Activated CD8-positive, alpha-beta memory T cell treated with anti-CD3 and anti-CD28 coated beads for 4 hours (primary cell): ENCODE measurements at places on chromosomes 11 and 22.

DNA sequence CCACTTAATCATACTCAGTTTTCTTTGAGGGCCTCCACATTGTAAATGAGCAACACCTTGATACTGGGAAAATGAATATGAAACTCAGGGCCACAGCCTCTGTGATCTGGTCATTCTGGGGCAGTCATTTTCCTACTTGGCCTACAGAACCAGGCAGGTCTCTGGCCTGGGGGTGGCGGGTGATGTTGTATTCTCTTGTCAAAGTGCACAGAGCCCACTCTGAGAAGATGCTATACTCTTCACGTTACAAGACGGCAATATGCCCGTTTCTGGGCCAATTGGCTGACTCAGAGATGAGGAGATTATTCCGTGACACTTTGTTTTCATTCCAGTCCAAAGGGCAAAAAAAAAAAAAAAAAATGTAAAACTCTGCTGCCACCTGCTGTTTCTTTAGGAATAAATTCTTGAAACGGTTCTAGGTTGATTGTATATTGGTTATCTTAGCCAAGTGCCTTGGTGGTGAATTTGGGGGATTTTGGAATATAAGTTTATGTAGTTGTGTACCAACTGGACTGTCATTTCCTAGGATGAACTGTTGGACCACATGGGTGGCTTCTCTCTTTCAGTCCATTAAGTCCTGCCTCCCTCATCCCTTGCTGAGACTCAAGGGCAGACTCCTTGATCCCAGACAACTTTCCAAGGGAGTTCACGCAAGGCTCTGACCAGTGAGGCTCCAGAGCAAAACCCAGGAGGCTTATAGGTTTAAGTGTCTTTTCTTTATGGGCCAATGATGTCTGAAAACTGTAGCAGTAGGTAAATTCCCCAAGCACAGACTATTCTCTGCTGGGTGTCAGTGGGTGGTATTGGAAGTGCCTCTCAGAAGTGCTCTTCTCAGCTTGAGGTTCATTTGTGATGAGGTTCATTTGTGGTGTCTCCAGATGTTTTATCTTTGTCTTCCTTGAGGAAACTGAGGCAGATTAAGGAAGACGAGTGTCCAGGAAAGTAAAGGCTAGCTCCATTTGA is 18.2 kb downstream of the ADM start:
- DNase-seq: no peak

GRCh38 chr11:47171856-47172255 is 4.8 kb downstream of the ARFGAP2 start:
- DNase-seq: no peak

- DNase-seq: no peak
Measured at GRCh38 chr11:70713988-70714665, 315.8 kb downstream of the CTTN start.

- DNase-seq: no peak
Measured at GRCh38 chr22:40250608-40251007, 72.9 kb downstream of the TNRC6B start.

- no peak for DNase-seq
Measured at GRCh38 chr22:17953147-17953546, 71.2 kb downstream of the MICAL3 start.

- no peak for DNase-seq
Measured at GRCh38 chr22:22449819-22450218, 58.7 kb downstream of the ZNF280B start.

DNA sequence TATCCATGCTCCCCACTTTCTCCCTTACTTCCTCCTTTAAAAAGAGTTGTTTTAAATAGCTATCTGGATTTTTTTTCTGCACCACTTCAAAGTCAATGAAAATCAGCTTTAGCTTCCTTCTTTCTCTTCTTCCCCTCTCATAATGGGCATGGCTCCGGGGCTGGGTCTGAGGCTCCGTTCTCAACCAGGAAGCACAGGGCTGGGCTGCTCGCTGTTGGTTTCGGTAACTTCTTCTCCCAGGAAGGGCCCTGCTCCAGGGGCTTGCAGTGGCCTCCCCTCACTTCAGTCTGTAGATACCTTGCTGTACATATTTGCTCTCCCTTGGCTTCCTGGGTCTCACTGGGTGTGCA is 23.8 kb downstream of the MICAL2 start:
- no peak for DNase-seq

GRCh38 chr11:76760236-76760635 is 22.9 kb upstream of the TSKU start:
- no peak for DNase-seq

- no peak for DNase-seq
Measured at GRCh38 chr11:47784785-47785381, 17.7 kb upstream of the FNBP4 start.

- no peak for DNase-seq
Measured at GRCh38 chr11:14336507-14337503, 22.2 kb downstream of the RRAS2 start.

DNA sequence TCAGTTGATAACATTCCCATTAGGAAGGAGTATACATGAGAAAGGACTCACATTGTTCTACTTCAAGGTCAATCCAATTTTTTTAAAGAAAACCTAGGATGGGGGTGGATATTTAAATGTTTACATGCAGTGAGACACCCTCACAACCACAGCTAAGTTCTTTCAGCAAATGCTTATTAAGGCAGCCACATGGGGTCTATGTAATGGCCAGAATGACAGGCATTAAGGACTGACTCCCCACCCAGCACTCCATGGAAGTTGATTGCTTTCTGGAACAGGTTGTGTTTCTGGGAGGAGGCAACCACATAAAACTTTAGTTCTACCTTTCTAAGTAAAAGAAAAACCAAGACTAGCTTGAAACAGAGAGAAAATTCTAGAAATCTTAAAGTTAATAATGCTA is 662.0 kb upstream of the CCDC90B start:
- DNase-seq: no peak

- no peak for DNase-seq
Measured at GRCh38 chr11:104776501-104777170, 121.6 kb downstream of the CASP12 start.

DNA sequence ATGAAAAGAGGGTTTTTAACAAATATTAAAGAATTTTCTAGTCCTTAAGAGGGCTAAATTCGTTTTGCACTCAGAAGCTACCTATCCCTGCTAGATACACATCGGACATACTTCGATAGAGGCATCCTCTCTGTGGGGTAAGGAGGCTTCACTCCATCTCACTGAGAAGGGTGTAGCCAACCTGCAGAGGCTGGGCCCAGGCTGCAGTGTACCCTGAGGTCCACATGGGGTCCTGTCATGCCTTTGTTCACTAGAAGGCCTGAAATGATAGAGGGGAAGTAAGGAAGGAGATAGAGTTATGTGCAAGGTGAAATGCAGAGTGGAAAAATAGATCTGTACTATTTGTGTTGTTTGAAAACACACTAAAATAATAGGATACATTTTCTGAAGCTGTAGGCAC is 45.6 kb downstream of the IGSF9B start:
- DNase-seq: no peak

GRCh38 chr11:114291842-114292680 is 4.1 kb upstream of the NNMT start:
- DNase-seq: no peak

DNA sequence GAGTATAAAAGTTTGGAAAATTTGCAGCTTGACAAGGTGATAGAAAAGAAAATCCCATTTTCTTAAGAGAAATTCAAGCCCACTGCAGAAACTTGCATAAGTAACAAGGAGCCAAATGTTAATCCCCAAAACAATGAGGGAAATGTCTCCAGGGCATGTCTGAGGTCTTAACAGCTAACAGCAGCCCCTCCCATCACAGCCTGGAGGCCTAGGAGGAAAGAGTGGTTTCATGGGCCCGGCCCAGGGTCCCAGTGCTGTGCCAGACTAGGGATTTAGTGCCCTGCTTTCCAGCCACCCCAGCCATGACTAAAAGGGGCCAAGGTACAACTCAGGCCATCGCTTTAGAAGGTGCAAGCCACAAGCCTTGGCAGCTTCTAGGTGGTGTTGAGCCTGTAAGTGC is 123.7 kb upstream of the TRPC6 start:
- DNase-seq: no peak

DNA sequence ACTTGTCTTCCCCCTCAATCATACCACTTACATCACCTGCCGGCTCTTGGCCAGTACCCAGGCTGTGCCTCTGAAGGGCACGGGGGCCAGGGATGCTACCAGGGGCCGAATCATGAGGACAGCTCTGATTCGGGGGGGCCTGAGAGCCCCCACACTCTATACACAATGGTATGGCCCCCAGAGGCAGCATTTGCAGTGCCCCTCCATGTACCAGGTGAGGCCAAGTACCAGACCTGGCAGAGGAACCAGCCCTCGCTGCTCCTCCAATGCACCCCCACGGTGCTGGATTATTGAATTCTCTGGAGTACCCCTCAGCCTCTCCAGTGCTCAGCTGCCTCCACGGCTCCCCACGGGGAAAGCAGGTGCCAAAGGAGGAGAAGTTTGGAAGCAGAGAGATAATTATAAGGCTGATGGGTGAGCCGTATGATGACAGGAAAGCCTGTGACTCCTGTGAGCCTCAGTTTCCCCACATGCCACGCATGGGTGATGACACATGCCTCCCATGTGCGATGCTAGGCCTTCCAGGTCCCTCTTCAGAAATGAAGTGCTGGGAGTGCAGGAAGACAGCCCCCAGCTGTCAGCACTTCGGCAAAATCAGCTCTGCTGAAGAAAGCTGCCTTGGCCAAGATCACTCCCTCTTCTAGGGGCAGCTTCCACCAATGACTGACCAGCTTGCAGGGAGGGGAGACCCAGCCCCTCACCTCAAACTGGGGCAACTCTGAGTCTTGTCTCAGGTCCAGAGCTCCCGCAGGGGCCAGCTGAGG is 69.9 kb downstream of the THAP12 start:
- no peak for DNase-seq

GRCh38 chr11:57502376-57502775 is 13.1 kb downstream of the SLC43A1 start:
- no peak for DNase-seq

DNA sequence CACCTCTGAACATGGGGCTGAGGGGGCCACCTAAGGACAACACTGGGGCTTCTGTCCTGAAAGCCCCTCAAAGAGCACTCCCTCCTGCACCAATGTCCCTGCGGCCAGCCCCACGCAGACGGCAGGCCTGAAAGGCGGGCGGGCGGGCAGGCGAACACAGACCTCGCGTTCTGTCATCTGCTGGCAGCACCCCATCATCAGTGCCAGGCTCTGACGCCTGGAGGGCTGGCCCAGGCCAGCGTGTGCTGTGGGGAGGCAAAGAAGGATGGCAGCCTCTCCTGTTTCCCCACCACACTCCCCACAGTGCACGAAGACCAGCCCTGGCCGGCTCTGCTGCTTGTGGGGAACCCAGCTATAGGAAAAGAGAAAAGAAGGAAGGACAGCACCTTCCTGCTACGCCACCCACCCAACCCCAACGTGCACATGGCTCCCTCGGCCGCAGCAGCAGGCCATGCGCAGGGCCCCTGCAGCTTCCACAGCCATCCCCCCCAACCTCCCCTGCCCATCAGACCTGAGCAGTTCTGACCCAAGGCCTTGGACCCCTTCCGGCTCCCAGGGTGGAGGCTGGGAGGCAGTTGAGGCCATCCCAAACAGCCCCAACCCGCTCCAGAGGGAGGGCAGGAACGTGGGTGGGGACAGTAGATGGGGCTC is 3.5 kb downstream of the SBF1 start:
- DNase-seq: no peak

DNA sequence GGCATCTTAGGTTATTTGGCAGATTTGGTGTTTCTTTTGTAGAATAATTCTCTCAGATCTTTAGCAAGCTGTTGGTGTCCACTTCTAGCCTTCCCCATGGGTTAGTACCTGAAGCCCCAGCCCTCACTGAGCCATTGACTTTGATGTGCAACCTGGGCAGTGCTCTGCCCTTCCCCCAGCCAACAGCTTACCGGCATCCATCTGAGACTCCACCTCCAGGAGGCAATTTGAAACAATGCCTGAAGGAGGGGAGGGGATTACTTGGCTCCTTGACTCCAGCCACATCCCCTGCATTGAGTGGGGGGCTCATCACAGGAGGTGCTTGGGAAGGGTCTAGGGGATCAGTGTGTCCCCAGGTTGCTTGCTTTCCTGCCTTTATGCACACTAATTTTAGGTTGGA is 114.8 kb downstream of the TRIM29 start:
- no peak for DNase-seq

GRCh38 chr11:30155428-30155827 is 75.4 kb upstream of the FSHB start:
- no peak for DNase-seq

- DNase-seq: no peak
Measured at GRCh38 chr11:12932485-12932884, 76.6 kb upstream of the RASSF10 start.

GRCh38 chr11:32200136-32200847 is 109.4 kb downstream of the RCN1 start:
- DNase-seq: no peak

DNA sequence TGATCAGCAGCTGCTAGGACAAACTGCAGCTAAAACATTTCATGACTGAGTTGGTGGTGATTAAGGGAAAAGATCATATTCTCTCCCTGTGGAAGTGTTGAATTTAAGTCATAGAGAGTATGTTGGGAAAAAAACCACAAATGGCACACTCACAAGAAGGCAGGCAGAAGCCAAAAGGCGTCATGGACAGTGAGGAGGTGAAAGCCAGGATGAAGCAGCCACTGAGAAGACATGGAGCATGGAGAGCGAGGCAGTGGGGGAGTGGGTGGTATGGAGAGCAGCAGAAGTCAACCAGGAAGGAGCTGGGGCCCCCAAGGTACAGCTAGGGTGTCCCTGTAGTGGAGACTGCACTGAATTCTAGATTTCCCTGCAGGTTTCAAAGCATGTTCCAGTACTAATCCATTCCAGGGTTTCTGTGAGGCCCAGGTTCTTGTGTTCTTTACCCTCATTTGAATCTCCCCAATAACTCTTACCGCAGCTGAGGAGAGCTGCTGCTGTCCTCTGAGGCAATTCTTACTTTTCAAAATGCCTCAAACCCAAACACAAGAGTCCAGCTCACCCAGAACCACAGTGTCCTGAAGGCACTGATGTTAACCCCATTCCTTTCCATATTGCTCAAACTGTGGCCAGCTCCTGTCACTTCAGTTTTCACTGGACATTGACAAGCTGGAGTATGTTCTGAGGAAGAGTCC is 191.8 kb upstream of the E2F8 start:
- DNase-seq: no peak

DNA sequence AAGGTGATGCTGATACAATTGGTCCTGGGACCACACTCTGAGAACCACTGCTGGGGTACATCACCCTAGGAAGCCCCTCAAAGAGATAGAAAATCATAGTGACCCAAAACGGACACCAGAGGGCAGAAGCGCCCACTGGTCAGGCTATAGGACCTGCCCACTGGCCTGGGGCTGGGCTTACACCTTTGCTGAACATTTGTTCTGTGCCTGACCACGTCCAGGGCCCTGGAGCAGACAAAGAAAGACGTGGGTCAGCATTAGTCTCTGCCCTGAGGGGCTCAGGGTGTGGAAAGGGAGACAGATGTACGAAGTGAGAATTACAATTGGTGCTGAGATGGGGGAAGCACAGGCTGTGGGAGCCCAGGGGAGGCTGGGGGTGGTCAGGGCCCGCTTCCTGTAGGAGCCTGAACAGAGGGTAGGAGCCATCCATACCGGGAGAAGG is 14.4 kb upstream of the SERPINH1 start:
- DNase-seq: no peak

DNA sequence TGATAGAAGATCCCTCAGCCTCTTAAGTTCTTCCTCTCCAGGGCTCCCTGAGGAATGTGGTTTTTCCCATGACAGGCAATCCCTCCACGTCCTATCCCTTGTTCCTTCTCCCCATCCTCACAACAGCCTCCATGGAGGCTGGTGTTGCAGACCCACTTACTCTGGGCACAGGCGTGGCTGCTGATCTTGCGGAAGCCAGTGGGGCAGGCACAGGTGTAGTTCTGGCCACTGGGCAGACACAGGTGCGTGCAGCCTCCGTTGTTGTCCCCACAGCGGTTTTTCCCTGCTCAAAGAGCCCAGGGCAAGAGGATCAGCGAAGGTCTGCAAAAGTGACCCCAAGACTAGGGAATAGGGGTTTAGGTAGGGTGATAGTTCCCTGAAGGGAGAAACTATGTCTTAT is 29.1 kb downstream of the LRP4 start:
- DNase-seq: no peak
